ENCODE measurements at places on chromosomes 4 and X.

DNA sequence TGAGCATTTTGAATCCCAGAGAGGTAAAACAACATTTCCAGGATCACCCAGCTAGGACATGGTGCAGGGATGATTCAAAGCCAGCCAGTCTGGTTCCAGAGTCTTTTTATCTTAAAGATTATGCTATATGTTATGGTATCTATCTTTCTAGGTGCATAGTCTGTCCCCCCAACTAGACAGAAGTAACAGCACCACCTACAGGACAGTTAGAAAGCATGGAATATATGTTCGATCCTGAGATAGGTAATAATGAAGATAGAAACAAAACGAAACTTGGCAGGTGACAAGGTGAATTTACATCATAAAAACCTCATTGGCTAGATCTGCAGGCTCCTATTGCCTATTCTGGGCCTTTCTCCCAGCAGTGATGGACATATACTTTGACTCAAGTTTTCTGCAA is 723.2 kb downstream of the SMARCA1 start:
- DNase-seq = no peak

GRCh38 chr4:185479507-185479971 is 8.0 kb upstream of the CCDC110 start:
- no peak for DNase-seq

GRCh38 chr4:158912806-158913205 is 144.0 kb downstream of the FNIP2 start:
- no peak for DNase-seq

- DNase-seq = no peak
Observed at GRCh38 chr4:147942729-147943128, 210.8 kb downstream of the ARHGAP10 start.

DNA sequence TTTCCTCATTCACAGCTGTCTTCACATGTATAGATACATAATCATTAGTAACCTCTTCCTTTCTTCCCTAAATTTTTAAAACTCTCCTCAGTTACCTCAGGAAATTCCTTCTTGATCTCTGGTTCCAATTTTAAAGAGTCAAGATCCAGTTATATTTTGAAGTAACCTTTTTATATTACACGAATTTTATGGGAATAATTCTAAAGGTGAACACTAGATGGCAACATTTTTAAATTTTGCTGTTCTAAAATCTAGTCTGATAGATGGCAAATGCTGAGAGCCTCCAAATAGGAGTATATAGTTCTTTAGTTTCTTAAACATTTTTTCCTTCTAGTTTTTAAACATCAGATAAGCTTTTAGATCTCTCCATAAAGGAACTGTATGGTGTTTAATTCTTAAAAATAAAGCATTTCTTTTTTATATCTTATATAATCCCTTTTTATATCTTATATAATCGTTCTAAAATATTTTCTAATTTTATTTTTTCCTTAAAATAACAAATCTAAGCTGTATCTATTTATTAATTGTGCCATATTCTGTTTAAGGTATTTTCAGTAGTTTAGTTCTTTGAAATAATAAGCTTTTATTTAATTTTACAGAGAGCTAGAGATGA is 37.9 kb upstream of the PAPSS1 start:
- DNase-seq = no peak

- DNase-seq = no peak
Observed at GRCh38 chr4:94834501-94834900, 76.7 kb downstream of the BMPR1B start.

DNA sequence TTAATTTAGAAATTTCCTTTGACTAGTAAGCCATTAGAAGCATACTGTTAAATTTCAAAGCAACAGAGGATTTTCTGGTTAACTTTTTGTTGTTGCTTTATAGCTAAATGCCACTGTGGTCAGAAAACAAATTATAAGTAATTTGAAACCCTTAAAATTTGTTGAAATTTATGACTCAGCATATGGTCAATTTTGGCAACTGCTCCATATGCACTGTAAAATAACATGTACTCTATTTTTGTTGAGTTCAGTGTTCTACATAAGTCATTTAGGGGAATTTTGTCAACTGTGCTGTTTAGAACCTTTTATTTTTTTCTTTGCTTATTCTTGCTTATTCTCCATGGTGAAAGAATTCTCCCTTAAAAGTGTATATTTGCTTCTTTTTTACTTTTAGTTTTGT is 28.6 kb downstream of the SCLT1 start:
- DNase-seq = no peak

DNA sequence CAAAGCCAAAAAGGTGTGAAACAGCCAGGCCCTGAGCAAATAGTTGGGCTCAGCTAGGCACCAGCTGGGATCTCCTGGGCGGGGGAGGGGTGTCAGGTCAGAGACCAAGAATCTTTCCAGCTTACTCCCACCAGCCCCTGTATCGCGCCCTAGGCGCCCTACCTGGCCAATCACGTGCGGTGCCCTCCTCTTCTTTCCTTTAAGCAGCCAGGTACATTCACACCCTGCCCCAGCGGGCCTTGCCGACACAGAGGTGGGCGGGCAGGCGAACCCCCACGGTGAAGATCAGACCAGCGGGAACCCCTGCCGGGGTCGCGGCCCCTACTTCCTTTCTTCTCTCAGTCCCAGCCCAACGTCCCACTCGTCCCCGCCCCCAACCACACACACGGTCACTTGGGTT is 9.1 kb downstream of the ARHGAP36 start:
- no peak for DNase-seq

- no peak for DNase-seq
Observed at GRCh38 chr4:58064653-58065052, 954.5 kb upstream of the IGFBP7 start.

GRCh38 chr4:184506527-184507121 is 32.3 kb upstream of the IRF2 start:
- no peak for DNase-seq
